ENCODE measurements at places on chromosomes 2 and 18. TPM values are rescaled to one million over a fixed set of nuclear protein-coding genes. Genes with fewer than 3 reads are reported as not detected.

The RAX gene
- total RNA-seq, result not detected

The RAB17 gene
- 0.54 TPM for total RNA-seq

The PCARE gene
- total RNA-seq, result under 0.01 TPM

The ROCK1 gene
- total RNA-seq, result 63.2 TPM

The GPBAR1 gene
- not detected for total RNA-seq

The SLC4A1AP gene
- 70.6 TPM for total RNA-seq

The FKBP7 gene
- 109 TPM for total RNA-seq

The NTSR2 gene
- not detected for total RNA-seq

The CABYR gene
- total RNA-seq, result 7.3 TPM

- no peak for DNase-seq
Measured at GRCh38 chr18:78587626-78588600, 391.7 kb upstream of the SALL3 start.

GRCh38 chr2:131035826-131036231, 57.4 kb downstream of the FAM168B start:
- no peak for DNase-seq

GRCh38 chr18:49238433-49239042, 221.9 kb downstream of the DYM start:
- DNase-seq, result peak; percentile 64

GRCh38 chr18:25832001-25832604, 258.3 kb downstream of the SS18 start:
- DNase-seq, result peak; percentile 48

GRCh38 chr2:43233218-43234212, 7.1 kb upstream of the ZFP36L2 start:
- DNase-seq, result no peak

DNA sequence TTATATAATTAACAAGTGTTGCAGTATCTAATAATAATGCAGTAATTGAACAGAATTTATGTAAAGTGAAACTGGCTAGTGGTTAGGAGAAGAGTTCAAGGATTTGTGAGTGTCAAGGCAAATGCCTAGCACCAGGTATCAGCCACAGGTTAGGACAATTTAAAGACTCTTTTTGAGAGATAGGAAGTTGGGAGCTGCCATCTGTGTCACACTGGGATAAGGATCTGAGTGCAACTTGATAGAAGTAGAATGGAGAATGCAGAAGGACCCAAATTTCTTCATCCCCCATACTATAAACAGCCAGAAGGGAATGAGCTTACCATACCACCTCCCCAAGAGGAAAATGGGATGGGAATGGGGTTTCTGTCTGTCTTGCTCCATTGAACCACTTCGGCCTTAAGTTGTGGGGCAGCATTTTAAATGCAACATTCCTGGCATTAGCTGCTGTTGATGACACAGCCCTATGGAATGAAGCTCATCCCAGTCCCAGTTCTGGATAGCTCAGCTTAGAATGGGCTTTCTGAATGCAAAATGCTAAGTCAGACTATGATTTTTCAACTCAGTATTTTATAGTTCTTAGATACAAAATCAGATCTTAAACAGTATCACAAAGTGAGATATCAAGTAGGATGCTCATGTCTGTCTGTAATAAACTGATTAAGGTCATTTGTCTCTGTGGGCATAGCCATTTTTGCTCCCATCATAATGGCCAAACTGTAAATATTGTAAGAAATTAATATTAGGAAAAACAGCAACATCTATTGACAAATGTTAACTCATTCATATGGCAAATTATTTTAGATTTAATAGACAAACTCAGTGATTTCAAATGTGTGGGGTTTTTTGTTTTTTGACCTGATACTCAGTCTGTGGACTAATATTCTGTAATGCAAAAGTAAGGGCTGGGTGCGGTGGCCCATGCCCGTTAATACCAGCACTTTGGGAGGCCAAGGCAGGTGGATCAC, 44.0 kb downstream of the GPR155 start:
- peak; percentile 89 for DNase-seq

- peak; percentile 28 for DNase-seq
Measured at GRCh38 chr2:182018218-182018617, 32.6 kb downstream of the PPP1R1C start.

- no peak for DNase-seq
Measured at GRCh38 chr2:163246135-163246534, 407.6 kb upstream of the KCNH7 start.

GRCh38 chr2:115910270-115910669, 1467.8 kb downstream of the DPP10 start:
- DNase-seq, result no peak

- no peak for DNase-seq
Measured at GRCh38 chr18:29241199-29241598, 1064.3 kb upstream of the CDH2 start.

- DNase-seq, result no peak
Measured at GRCh38 chr2:3282056-3282998, 95.3 kb downstream of the EIPR1 start.

- no peak for DNase-seq
Measured at GRCh38 chr2:18525852-18526251, 34.6 kb downstream of the RDH14 start.

DNA sequence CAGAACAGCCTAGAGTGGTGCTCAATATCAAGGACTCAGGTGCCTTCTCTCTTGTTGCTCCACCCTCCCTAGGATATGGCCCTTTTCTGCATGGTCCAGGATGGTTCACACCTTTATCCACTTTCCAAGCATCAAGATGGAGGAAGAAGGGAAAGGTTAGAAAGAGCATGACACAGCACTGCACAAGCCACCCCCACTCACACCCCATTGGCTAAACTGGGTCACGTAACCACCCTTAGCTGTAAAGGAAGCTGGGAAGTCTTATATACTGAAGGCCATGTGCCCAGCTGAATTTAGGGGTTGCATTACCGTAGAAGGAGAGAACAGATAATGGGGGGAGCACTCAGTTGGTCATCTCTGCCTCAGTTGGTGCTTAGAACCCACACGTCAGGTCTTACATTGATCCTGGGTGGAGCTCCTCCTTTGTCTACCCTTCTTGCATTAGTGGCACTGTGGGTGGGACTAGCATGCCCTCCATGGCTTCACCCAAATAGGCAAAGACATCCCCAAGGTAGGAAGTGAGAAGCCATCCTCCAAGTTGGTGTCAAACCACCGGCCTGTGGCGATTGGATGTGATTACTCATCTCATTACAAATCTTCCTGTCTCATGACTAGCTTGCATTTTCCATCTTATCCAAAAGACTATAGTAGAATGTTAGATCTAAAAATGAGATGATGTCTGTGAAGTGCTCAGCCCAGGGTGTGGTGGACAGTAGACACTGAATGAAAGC, 248.5 kb downstream of the HAUS1 start:
- no peak for DNase-seq

DNA sequence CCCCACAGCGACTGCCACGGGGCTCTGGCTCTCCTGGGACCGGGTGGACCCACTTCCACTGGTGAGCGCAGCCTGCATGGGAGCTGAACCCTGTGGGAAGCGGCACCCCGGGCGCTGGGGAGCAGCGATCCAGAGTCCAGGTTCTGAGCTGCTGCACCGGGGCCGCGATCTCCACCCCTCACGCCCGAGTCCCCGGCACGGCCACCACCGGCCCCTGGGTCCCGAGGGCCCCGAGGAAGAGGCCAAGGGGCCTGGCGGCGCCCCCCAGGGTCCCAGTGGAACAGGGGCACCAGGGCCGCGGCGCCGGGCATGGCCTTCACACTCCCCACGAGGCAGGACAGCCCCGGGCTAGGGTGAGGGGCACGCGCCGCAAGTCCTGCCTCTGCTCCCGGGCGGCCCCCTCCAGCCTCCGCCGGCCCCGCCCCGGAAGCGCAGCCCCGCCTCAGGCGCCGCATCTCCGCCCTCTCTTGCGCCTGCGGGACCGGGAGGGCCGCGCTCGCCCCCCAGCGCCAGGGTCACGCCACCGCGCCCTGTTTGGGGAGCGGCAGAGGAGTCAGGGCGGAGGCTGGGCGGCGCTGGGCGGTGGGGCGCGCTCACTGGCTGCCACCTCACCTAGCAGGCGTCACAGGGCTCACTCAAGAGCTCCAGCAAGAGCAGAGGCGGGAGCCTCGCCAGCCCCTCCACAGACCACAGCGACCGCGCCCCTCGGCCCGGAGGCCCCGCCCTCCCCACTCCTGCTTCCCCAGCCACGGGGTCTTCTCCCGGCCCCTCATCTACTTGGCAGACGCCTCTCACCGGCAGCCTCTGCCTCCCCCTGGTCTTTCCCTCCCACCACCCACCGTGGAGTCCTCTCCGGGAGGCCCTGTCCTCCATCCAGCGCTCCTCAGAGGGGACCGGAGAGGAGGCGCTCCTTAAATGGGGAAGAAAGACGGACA, 26.8 kb downstream of the THAP4 start:
- DNase-seq, result peak; percentile 69

GRCh38 chr2:145108959-145109710, 589.2 kb upstream of the ZEB2 start:
- no peak for DNase-seq

GRCh38 chr18:22609642-22610041, 191.9 kb upstream of the CTAGE1 start:
- DNase-seq, result peak; percentile 52

- DNase-seq, result peak; percentile 37
Measured at GRCh38 chr2:67485431-67485830, 88.3 kb downstream of the ETAA1 start.

Measured in fibroblast of the aortic adventitia (primary cell).